Stimulated activated CD4-positive, alpha-beta T cell treated with anti-CD3 and anti-CD28 coated beads, Interleukin-4, amount 100 ng/mL, for 24 hours (primary cell): ENCODE measurements at places on chromosomes 7 and 10.
A peak's percentile ranks its signal among the peaks of the same experiment; 100 is the strongest.

GRCh38 chr7:107234436-107234835 lies 65.6 kb downstream of the HBP1 start:
- DNase-seq: no peak

GRCh38 chr10:87861566-87861952 lies 1.8 kb downstream of the KLLN start:
- peak; percentile 23 for DNase-seq

DNA sequence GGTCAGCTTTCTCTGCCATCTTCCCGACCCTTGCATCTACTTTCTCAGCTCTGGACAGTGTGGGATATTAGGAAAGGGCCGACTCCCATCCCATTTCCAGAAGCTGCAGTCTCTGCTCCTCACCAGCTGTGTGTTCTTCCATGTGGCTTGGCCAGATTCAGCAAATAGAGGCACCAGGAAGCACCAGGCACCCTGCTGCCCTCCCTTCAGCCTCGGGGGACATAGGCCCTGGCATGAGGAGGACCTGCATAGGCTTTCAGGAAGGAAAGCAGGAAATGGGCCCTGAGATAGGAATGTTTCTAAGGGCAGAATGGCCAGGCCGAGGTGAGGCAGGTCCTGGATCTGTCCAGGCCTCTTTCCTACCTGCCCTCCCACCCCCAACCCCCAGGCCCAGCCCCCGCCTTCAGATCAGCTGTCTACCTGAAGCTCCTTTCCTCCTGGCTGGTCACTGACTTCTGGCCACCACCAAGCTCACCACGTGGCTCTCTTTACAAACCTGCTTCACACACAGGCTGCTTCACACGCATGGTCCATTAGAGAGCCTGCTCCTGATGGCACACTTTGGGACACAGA lies 27.5 kb upstream of the PURB start:
- no peak for DNase-seq

DNA sequence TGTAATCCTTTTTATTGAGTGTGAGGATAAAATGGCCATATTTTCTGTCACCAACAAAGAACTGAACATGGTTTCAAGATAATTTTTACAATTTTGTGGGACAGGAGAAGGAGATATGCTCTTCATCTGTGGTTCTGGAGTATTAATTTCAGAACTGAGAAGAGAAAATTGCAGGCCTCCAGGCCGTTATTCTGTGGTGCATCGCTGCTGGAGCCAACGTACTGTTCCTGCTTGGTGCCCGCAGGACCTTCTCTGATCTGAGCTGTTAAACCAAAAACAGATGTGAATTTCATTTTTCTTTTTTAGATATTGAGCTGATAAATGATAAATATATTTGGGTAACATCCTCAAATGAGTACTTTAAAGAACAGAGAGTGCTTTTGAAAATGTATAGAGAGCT lies 63.9 kb downstream of the IKZF1 start:
- no peak for DNase-seq

DNA sequence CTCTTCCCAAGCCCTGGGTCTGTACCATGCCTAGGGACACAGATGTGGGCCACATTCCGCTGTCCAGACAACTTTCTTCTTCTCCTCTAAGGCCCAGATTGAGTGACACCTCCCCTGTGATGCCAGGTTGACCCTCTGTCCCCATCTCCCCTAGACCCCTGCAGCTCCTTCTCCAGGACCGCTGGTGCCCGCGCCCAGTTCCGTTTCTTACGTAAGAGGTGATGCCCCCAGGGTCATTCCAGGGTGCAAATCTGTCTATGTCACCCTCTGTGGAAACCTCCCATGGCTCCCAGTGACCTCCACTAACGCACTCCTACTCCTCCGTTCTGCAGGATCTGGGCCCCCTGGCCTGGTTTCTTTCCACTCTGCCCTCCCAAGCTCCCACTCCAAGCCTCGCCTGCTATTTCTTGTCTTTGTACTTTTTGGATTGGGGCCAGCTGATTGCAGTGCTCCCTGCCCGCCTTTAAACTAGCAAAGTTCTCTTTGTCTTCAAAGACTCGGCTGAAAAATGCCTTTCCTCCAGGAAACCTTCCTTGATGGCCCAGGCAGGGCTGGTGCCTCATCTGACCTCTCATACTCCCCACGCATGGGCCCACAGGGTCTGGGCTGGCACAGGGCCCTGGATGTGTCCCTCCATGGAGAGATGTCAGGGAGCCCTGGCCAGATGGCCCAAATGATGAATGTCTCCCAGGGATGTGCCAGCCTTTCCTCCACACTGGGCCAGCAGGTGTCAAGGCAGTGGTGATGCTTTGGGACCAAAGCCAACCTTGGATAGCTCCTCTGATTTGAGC lies 21.3 kb upstream of the ELN start:
- DNase-seq: no peak

DNA sequence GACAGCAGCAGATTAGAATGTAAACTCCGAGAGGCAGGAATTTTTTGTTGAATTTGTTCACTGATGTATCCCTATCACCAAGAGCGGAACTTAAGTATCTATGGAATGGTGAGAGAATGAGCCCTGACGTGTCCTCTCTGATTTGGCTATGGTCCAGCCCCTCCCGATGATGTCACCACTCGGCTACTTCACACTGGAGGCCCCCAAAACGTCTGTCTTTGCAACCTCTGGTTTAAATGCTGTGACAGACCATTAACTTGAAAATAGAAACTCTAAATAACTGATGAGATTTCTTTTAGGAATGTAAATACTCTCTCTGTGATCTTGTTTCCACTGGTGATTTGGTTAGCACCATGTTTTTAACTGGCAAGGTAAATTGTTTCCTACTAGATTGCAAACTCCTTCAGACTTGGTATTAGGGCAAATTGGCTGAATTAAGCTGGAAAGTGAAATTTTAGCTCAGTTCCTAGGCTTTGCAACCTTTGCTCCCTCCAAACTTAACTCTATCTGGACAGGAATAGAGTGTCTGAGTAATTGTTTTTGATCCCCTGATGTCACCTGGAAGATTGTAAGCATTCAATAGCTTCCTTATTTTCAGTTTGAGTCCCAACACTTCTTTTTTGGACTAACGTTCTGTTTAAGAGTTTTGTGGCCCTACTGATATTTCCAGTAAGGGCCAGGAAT lies 19.1 kb downstream of the SLC16A12 start:
- no peak for DNase-seq
